ENCODE measurements at places on chromosomes 11 and 22.

DNA sequence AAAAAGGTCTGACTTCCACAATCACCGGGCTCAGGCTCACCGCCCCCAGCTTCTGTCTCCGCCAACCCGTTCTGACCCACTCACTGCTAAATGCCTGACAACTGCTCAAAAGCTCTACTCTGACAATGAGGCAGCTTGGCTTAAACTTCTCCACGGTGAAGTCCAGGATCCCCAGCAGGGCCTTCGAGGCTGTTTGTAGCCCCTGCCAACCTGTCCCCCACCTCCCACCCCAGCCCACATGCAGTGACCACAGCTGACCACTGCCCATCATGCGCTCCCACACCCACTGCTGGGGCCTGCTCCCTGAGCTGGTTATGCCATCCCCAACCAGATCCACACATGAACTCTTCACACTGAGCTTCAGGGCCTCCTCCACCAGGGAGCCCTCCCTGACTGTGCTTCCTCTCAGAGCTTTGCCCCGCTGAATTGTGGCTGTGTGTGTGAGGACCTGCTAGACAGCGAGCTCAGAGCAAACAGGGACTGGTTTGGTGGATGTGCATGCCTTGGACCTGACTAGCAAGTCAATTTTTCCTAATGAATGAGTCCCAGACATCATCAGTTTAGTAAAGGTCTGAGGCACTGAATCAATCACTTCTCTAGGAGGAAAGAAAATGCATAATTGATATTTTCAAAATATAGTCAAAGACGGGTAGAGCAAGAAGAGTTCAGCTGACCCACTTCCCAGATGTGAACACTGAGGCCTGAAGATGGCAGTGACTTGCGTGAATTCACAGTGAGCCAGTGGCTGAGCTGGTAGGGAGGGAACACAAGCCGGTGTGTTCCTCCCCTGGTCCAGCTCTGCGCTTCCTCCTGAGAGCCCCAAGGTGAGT is 7.7 kb downstream of the LRRC32 start:
- DNase-seq, result no peak

- peak; percentile 32 for DNase-seq
These were observed 405 bp downstream of the SFI1 start for GRCh38 chr22:31496735-31497146.

DNA sequence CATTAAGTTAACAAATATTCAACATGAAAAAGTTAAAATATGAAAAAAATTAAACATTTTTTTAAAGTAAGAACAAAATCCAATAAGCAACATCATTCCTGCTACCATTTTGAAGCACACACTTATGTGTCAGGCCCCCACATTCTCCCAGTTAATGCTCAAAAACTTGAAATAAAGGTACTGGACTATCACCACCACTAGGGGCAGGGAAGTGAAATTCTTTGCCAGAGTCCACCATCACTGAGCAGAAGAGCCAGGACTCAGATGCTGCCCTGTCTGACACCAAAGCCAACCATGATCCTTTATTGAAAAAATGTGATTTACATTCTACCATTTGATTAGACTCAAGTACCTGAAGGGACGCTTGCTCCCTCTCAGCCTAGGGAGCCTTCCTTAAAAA is 39.1 kb downstream of the PITPNB start:
- peak; percentile 29 for DNase-seq

DNA sequence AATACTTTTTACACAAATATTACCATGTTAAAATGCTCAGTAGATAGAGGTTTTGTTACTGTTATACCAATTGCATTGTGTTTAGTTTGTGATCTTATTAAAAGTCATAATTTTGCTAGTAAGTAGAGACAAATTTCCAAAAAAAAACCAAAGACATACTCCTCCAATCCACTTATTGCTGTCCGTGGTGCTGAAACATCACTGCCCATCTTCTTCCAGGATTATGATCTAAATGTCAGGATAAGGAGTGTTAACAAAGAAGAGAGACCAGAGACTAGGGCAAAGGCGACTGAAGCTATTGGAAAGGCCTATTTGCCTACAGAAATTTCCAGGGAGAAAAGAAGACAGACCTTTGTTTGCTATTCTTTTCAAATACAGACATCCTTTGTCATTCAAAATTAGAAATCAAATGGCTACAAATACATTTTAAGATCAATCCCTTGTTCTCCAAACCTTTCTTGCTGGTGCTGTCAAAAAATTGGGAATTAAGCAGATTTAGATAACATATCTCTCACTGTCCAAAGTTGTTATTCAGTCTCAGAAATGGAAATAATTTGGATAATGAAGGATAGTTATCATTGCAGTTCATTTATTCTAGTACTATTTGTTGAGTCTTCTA is 199.7 kb downstream of the C11orf91 start:
- DNase-seq, result no peak

GRCh38 chr11:65487467-65488272 is 11.2 kb upstream of the MALAT1 start:
- peak; percentile 99 for DNase-seq

DNA sequence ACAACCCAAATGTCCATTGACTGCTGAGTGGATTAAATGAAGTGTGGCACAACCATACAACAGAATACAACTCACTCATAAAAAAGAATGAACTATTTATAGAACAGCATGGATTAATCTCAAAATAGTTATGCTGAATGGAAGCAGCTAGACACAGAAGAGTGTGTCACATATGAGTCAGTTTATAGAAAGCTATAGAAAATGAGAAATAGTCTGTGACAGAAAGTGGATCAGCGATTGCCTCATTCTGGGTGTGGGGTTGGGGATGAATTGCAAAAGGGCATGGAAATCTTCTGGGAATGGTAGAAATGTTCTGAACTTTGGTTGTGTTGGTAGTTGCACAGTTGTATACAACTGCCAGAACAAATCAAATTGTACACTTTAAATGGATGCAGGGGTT is 37.4 kb downstream of the PRR5L start:
- no peak for DNase-seq

GRCh38 chr11:122517403-122518379 is 137.8 kb upstream of the UBASH3B start:
- peak; percentile 19 for DNase-seq

DNA sequence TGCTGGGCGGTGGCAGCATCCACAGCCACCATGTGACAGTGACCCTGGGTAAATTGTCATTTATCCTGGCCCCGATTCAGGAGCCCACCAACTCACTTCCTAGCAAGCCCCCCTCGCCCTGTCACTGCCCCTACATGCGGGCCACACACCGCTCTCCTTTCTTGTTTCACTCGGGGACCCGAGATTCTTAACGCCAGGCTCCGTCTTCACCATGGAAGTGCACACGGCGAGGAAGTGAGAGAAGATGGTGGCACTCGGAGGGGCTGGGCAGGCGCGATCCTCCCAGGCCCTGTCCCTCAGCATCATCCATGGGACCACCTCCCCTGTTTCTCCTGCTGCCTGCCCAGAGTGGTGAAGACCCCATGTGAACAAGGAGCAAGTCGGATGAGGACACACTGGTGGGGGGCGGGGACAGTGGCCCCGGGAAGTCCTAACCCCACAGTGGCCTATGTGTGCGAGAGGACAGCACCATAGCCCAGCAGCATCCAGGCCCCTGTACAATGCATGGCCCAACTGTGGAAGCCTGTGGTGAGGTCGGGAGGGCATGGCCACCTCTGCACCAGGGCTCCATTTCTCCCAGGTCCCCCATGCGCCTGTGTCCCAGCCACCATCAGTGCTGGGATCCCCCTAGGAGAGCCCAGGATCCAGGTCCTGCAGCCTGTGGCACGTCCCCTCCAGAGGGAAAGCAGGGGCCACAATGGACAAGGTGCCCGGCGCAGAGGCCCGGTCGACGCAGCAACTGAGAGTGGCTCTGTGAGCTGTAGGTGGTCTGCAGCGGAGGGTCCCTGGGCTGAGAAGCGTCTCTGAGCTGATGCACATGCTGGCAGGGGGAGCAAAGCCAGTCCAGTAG is 262.8 kb downstream of the BRD1 start:
- DNase-seq, result no peak
